ENCODE measurements at places on chromosomes 7 and 10.

DNA sequence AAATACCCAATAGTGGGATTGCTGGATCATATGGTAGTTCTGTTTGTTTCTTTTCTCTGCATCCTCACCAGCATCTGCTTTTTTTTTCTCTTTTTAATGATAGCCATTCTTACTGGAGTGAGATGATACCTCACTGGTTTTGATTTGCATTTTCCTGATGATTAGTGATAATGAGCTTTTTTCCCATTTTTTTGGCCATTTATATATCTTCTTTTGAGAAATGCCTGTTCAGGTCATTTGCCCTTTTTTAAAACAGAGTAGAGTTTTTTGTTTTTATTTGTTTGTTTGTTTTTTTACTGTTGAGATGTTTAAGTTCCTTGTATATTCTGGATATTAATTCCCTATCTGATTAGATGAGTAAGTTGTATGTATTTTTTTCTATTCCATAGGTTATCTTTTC lies 205.8 kb upstream of the KAT6B start:
- DNase-seq = no peak

- no peak for DNase-seq
These were observed 115.5 kb downstream of the FOXP2 start for GRCh38 chr7:114530057-114530611.

- no peak for DNase-seq
These were observed 1.5 kb downstream of the EDRF1 start for GRCh38 chr10:125721035-125721434.

- DNase-seq = no peak
These were observed 5.6 kb upstream of the EMX2 start for GRCh38 chr10:117536866-117537435.

DNA sequence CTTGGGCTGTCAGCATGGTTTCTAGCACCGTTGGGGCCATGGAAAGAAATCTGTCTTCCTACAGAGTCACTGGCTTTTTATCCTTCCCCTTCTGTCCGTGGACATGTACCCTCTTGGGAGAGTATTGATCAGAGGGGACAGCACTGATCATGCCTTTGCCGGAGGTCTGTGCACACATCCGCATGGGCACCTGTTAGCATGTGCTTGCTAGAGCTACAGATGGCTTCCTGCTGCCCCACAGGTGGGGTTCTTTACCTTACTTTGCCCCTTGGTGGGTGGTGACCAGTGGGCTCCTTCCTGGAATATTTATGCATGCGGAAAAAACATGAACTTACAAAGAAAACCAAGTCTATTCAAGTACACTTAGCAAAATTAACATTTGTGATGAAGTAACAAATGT lies 24.9 kb downstream of the RPS24 start:
- DNase-seq = no peak

DNA sequence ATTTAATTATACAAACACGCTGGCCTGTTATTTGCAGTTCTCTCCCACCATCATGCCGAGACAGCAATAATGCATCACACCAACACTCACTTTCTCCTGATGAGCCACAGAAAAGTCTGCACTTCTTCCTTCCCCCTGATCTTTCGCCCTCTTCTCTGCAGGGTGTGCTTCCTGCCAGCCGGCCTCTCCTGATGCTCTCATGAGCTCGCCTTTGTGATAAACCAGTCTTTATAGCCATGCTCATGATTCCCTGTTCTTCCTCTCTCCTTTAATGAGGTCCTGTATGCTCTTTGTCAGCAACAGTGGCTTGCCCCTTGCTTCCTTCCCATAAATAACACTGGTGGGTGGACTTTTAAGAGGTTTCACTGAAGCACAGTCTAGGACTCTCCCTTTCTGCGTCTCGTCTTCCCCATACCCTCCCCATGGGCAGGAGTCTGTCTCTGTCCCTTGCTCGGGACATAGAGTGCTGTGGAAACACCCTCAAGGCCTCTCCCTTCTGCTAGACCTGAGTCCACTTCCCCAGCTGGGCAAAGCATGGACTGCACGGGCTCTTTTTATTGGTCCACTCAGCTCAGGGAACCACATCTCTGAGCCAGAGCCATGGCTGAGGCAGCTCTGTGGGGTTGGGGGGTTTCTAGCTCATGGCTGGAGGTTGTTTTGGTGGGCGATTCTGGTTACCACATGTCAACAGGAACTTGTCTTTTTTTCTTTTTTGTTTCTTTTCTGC lies 133.9 kb downstream of the C10orf105 start:
- no peak for DNase-seq

DNA sequence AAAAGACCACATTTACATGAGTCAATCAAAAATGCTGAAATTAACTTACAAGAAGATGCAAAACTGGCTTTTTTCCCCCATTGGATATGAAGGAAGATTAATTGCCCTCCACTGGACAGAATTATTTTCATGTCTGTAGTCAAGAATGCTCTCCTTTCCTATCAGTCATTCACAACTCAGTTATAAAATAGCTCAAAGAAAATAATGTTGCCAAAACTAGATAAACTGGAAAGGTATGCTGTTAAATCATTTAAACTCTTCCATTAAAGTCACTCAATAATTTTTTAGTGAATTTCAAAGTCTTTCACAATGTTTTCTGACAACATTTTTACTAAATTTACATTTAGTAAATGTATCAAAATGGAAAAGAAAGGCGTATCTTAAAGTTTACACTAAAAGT lies 384.5 kb downstream of the HGF start:
- DNase-seq = no peak

DNA sequence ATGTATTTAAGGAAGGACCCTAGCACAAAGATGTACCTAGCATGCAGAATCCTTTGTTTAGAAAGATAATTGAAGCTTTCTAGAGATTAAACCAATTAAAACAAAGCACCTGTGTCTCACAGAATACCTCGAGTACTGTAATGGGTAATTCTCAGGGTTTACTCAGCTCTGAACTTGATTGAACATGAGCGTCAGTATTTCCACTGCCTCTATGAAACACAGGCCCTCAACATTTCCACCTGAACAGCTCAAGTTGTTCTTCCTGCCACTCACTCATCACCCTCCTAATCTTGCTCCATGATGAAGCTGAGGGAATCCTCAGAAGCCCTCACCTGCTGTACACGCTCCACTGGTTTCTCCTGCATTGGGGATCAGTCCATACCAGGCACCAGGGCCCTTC lies 33.7 kb upstream of the FZD1 start:
- DNase-seq = no peak

DNA sequence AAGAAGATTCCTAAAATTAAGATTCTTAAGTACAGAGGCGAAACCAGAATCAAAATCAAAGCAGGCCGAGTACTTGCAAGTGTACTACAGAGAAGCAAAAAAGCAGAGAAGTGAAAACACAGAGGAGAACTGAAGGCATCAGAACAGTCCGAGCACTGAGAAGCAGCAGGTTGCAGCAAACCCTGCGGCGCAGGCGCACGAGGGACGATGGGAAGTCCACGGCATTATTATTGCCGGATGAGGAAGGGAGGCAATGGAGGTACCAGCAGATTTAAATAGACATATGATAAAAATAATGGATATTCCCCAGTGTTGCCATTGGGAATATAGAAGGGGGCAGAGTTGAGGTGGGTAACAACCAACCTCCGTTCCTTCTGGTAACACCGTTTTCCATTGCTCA lies 7.2 kb upstream of the SPAM1 start:
- DNase-seq = no peak

DNA sequence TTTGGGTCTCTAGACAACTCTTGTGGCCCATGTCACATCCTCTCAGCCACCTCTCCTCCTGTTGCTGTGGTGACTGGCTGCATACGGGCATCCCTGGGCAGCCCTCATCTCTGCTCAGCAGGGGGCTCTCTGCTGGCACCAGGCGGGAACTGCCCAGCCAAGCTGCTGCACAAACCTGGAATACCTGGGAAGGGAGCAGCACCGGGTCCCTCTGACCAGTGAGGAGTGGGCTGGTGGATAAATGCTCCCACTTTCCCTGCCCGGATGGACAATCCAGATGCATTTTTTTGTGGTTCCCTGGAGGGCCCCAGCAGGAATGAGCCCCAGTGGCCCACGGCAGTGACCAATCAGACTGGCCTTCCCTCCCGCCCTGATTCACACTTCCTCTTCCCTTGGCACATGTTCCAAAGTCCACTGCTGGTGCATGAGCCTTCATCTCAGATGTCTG lies 21.9 kb downstream of the GRID1 start:
- no peak for DNase-seq

GRCh38 chr7:6172224-6172909 lies 100.1 kb downstream of the CYTH3 start:
- no peak for DNase-seq

- DNase-seq = peak; percentile 43
These were observed 59.9 kb downstream of the MAP3K8 start for GRCh38 chr10:30493609-30494530.

GRCh38 chr10:98410759-98411158 lies 4.2 kb downstream of the PYROXD2 start:
- no peak for DNase-seq

- no peak for DNase-seq
These were observed 19.7 kb downstream of the DOCK1 start for GRCh38 chr10:126924915-126925300.

DNA sequence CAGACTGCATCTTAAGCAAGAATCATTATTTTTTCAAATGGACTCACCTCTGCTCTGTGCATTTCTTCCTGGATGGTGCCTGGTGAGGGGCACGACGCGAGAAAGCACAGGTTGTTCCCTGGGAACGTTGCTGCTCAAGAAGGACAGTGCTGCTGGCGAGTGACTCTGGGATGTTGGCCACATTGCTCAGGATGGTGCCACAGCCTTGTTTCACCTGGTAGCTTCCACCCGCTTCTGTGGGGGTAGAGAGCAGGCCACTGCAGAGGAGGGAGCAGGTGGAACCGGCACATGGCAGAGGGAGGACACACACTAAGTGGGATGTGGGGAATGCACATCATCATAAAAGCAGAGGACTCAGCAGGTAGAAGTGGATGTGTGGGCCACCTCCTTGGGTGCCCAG lies 444.7 kb downstream of the TCERG1L start:
- DNase-seq = no peak

GRCh38 chr10:29063806-29064644 lies 224.8 kb upstream of the LYZL1 start:
- no peak for DNase-seq

DNA sequence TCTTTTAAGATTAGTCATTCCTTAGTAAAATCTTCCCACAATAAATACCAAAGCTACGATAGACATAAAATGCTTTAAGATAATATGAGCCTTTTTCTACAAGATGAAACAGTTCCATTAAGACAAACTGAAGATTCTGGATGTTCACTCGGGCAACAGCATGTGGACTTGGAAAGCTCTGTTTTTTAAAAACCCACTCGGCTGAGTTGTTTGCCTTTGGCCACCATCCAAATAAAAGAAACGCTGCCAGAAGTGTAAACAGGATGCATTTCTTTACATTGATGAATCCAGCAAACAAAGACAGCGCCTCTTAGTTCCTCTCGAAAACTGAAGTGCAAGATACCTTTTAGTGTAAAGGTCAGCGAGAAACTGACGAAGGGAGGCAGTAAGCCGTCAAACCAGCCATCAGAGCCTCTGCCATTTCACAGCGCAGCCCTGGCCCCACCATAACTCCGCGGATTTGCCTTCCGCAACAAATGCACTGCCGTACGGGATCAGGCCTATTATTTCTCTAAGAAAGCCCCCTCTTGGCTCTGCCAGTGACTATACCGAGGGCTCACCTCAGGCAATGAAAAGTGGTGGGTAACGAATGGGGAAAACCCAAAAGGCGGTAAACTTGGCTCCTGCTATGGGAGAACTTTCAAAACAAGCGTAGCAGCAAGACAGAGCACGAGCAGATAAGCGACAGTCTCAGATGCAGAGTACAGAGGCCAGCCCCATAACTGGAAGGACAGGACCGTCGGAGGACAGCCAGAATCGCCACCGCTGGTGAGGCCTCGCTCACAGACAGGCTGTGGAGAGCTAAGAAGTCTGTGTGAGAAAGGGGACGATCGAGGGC lies 41.4 kb downstream of the GNA12 start:
- DNase-seq = no peak

- no peak for DNase-seq
These were observed 54.6 kb downstream of the TFAM start for GRCh38 chr10:58439632-58440364.

DNA sequence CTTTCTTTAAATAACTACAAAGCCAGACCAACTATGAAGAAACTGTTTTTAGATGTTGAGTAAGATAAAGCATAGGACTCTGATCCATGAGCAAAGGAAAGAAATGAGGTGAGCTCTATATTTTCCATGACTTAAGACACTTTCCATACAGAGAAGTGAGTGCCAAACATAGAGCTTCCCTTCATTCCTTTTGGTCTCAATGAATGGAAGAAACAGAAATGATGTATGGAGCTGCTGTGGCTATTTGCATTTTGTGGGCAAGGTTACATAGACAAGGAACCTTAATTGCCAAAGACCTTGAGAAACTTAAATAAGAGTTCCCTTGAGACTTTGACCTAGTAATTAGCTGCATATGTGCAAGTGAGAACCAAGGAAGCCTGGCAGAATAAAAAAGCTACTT lies 1152.2 kb downstream of the XPNPEP1 start:
- no peak for DNase-seq

- no peak for DNase-seq
These were observed 117.9 kb downstream of the LRRC18 start for GRCh38 chr10:48821692-48822091.

- no peak for DNase-seq
These were observed 47.9 kb upstream of the DOCK1 start for GRCh38 chr10:126857178-126857806.

DNA sequence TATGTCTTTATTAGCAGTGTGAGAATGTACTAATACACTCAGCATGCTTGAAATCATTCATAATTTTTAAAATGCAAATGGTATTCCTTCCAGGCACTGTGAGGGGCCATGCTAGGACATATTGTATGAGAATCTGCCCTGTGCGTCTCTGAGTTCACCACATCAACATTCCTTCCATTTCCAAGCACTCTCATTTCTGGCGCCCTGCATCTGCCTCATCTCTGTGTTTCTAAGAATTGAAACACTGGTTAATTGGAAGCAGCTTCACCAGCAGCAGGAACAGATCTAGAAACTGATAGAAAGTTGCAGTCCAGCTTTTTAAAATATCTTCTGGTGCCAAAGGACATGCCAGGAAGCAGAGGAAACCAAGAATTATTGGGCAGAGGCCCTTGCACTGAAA lies 555.9 kb upstream of the DPP6 start:
- DNase-seq = no peak

DNA sequence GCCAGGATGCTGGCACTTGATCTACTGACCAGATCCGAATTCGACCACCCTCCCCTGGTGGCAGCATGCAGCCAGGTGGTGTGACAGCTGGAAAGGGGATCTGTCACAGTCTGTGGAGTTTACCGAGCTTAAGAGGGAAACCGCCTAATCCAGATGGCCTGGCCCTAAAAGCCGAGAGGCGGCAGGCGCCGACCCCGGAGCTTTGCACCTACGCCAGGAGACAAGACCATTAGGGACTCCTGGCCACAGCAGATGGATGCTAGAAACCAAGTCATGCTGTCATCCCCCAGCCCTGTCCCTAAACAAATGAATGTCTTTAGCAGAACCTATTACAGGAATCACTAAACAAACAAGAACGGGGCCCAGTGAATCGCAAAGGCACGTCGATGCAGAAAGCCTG lies 27.7 kb downstream of the RCC1L start:
- DNase-seq = no peak

GRCh38 chr10:1638889-1639419 lies 98.4 kb downstream of the ADARB2 start:
- DNase-seq = no peak
